ENCODE measurements at places on chromosomes 7 and 10.
A peak's percentile ranks its signal among the peaks of the same experiment; 100 is the strongest.

- DNase-seq: no peak
These were observed 56.8 kb downstream of the ZNF438 start for GRCh38 chr10:30974773-30975415.

GRCh38 chr10:22029445-22030236 lies 26.1 kb upstream of the DNAJC1 start:
- DNase-seq: no peak

DNA sequence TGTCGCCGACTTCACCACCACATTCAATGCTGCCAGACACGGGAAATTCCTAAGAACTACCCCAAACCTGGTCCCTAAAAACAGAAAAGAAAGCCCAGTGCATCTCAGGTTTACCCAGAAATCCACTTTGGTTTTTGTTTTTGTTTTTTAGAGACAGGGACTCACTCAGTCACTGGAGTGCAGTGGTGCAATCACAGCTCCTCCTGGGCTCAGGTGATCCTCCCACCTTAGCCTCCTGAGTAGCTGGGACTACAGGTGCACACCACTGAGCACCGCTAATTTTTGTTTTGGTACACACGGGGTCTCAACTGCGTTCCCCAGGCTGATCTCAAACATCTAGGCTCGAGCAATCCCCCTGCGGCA lies 22.8 kb downstream of the MAD1L1 start:
- DNase-seq: no peak

DNA sequence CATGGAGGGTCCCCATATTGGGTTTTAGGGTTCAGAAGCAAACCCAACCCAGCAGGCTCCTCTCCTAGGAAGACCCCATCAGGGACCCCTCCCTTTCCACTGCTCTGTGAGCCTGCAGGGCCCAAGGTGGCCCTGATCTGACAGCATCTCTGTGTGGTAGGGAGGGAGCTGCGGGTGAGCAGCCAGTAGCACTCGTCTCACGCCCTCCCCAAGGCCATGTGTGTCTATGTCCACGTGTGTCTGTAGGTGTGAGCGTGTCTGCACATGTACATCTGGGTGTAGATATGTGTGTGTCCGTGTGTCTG lies 103.5 kb upstream of the FAM20C start:
- DNase-seq: no peak

- peak; percentile 70 for DNase-seq
These were observed 203.4 kb upstream of the AHR start for GRCh38 chr7:17094963-17095574.

GRCh38 chr10:38157270-38157685 lies 63.1 kb downstream of the ZNF37A start:
- no peak for DNase-seq
